Activated naive CD4-positive, alpha-beta T cell treated with Interleukin-2 at 50 U/mL for 16 hours (primary cell): ENCODE measurements at places on chromosomes 16 and 17.
A peak's percentile ranks its signal among the peaks of the same experiment; 100 is the strongest.

DNA sequence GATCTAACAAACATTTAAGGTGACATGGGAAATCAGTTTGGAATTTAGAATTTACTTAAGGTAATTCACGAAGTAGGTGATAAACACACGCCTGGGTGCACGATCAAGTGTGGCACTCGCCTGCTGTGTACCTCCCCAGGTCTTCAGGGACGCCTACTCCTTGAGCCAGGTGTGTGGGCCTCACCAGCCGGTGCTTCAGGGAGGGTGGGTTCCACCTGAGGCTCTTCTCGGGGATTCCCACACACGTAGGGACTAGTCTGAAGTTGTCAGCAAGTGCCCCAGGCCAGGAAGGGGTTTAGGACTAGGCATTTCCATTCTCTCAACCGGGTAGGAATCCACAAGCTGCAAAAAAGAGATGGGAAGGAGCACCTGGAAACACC is 9.8 kb upstream of the NAT9 start:
- no peak for DNase-seq

DNA sequence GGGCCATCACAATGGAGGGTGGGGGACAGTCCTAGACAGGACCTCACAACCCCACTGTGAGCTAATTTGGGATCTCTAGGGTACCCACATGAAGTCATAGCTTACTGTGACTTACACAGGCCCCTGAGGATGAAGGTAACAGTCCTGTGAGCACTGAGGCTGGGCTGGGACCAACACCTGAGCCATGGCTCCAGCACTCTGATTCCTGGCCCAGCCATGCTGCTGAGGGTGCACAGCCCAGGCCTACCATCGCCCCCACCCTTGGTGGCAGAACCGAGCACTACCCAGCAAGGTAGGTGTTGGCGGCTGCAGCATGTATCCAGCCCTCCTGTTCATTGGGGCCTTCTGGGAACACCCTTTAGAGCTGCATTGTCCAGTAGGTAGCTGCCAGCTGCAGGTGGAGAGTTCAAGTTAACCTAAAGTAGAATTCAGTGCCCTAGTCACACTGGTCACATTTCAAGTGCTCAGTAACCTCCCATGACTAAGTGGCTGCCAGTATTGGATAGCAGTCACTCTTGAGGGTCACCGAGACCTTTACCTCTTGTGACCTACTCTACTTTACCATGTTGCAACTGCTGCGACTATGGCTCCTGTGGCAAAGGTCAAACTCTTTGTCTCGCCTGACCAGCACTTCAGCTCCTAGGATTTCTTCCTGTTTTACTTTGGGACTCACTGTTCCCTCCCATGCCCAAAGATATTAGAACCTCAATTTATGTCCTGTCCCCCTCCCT is 11.6 kb downstream of the AKAP1 start:
- no peak for DNase-seq

DNA sequence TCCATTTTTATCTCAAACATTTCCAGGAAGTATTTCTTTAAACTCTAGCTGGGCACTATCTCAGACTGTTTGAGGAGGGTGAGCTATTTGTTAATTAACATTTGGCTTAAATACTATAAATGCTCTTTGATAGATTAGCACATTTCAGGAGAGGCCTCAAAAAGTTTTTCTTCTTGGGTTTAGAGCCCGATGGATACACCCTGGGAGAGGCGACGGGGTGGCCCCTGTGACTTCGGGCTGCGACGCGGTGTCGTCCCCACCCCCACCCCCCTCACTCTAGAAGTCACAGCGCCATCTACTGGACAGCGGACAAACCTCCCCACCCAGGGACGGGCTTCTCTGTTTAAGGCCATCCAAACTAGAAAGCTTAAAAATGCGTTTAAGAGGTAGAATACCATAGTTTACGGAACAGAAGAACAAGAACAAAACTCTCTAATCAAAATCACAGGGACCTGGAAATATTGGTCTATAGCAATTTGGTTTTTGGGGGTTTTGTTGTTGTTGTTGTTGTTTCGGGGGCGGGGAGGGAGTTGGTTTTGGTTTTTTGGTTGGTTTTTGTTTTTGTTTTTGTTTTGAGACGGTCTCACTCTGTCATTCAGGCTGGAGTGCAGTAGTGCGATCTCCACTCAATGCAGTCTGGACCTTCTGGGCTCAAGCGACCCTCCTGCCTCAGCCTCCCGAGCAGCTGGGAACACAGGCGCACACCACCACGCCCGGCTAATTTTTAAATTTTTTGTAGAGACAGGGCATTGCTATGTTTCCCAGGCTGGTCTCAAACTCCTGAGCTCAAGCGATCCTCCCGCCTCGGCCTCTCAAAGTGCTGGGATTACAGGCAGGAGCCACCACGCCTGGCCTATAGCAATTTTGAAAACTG is 254.4 kb downstream of the C16orf95 start:
- peak; percentile 32 for DNase-seq

- DNase-seq = peak; percentile 76
Observed at GRCh38 chr16:67546761-67547422, 15.4 kb upstream of the CTCF start.

GRCh38 chr16:75043175-75043895 is 44.5 kb downstream of the ZNRF1 start:
- no peak for DNase-seq

DNA sequence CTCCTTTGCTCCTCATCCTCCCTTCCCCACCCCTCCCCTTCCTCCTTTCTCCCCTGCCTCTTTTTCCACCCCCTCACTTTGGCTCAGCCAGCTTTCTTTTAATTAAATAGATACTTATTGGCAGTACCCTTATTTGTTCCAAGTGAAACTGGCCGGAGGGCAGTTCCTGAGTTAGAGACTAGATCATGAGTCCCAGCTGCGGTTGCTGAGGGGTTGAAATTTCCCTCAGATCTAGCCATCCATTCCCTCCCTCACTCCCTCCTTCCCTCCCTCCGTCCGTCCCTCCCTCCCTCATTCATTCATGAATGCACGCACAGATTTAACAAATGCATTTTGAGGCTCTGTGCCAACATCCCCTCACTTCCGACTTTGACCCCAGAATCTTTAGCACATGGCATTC is 519.2 kb upstream of the EEF2KMT start:
- no peak for DNase-seq

- no peak for DNase-seq
Observed at GRCh38 chr17:76479515-76480060, 12.2 kb downstream of the AANAT start.

DNA sequence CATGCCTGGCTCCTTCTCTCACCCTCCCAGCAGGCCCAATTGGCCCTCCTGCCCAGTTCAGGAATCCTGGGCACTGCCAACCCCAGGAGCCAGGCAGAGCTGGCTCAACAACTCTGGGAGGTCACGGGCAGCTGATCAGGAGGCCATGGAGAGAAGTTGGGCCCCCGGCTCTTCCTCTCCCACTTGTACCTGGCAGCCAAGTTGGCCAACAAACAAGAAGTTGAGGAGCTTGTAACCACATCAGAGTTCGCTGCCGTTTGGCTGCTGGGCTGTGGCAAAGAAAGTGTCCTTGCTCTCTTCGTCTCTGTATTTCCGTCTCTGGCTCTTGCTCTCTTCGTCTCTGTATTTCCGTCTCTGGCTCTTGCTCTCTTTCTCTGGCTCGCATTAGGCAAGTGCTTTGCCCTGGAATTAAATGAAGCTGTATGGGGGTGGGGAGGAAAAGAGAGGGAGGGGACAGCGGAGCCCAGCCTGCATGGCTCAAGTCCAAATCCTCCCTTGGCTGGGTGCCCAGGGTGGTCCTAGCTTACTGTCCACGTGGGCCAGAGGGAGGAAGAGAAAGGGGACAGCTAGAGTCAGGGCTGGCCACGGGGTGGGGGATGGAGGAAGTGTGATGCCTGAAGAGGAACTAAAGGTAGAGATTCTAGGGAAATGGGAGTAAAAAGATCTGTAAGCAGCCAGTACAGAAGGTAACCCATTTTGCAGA is 7.8 kb upstream of the TMEM132E start:
- no peak for DNase-seq

- DNase-seq = peak; percentile 73
Observed at GRCh38 chr17:8163978-8164814, 1.4 kb upstream of the VAMP2 start.

DNA sequence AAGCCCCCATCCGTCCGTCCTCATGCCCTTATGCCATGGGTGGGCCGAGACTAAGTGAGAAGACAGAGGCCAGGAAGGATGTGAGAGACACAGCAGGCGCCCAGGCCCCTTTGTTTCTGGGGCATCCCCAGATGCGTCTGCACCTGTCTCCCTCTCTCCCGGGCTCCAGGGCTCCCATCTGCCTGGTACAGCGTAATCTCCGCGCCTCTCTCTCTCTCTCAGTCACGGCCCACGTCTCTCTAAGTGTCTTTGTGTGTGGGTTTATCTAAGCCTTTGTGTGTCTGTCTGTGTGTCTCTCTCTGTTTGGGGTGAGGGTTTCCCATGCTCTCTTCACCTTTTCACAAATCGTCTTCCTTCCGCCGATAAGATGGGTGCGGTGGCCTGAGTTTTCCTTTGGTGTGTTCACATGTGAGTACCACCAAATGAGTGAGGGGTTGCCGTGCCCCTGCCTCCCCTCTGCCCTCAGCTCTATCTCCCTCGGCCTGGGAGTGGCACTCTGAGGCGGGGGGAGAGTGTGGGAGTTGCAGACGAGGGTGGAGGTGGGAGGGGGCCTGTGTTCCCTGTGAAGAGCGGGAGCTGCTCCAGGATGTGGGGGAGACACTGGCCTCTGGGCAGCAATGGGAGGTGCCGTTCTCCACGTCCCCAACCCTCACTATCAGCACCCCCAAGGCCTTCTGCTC is 25.8 kb upstream of the ABCC3 start:
- DNase-seq = no peak
